Kidney epithelial cell (primary cell): ENCODE measurements at places on chromosomes 4 and X. TPM values are rescaled to one million over a fixed set of nuclear protein-coding genes. Genes with fewer than 3 reads are reported as not detected.

P2RY10 gene
- not detected in 2 replicates for total RNA-seq

HS3ST1 gene
- 2.4 and 3.6 TPM in 2 replicates for total RNA-seq

BMX gene
- total RNA-seq = not detected in 2 replicates

SASH3 gene
- not detected in 2 replicates for total RNA-seq

TMSB15B gene
- 9.2 and 16.2 TPM in 2 replicates for total RNA-seq

HSFX1 gene
- 0.25 and 0.34 TPM in 2 replicates for total RNA-seq

NPY2R gene
- not detected in 2 replicates for total RNA-seq

TAF7L gene
- 0.27 and 0.33 TPM in 2 replicates for total RNA-seq

PCDH11X gene
- not detected in 2 replicates for total RNA-seq

DUSP21 gene
- not detected in 2 replicates for total RNA-seq

ZNF157 gene
- total RNA-seq = 0.07 and 0.63 TPM in 2 replicates
